ENCODE measurements at places on chromosomes 5 and 9. TPM values are rescaled to one million over a fixed set of nuclear protein-coding genes. Genes with fewer than 3 reads are reported as not detected.

DNA sequence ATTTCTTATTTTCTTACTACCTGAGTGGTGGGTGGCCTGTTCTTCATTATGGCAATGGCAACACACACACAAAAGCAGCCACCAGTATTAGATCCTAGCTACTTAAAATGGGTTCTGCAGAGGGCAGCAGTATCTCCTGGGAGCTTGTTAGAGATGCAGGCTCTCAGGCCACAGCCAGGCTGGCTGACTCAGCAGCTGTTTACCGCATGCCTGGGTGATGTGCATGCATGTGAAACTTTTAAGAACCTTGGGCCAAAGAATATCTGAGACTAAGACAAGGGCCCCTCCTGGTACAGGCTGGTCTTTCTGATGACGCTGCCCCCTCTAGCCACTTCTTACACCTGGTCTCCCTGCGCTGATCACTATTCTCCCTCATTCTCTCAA, 399.0 kb downstream of the MED10 start:
- no peak for DNase-seq
- H3K27ac ChIP-seq: no peak overlapping the region
- H3K36me3 ChIP-seq: no peaks in the 10 kb centered on the region
- H3K4me3 ChIP-seq: no peak overlapping the region

- H3K36me3 ChIP-seq: no peaks in the 10 kb centered on the region
- no peaks in the 10 kb centered on the region for H3K27me3 ChIP-seq
- no peak for DNase-seq
- H3K27ac ChIP-seq: no peak overlapping the region
These were observed 7.9 kb downstream of the PTPRD start for GRCh38 chr9:10604927-10605326.

DNA sequence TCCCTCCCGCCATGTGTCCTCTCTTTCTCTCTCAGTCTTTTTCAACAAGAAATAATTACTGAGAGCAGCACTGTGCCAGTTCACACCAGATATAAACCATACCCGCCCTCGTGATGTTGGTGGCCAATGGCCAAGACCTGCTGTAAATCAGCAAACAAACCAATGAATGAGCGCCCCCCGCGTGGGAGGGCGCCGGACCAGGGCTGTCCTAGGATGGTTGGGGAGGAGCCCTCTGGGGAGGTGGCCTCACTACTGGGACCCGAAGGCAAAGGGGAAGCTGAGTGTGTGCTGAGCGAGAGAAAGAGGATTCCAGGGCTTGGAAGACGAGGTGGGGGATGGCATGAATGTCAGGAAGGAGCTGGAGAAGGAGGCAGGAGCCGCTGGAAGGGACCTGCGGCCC, 51.2 kb upstream of the BARHL1 start:
- no peaks in the 10 kb centered on the region for H3K27me3 ChIP-seq
- no peak overlapping the region for H3K4me3 ChIP-seq
- H3K27ac ChIP-seq: peak overlapping the region; percentile 48
- peak; percentile 84 for DNase-seq

- H3K4me3 ChIP-seq: no peak overlapping the region
- no peak for DNase-seq
- H3K36me3 ChIP-seq: no peaks in the 10 kb centered on the region
- no peaks in the 10 kb centered on the region for H3K4me1 ChIP-seq
- no peaks in the 10 kb centered on the region for H3K27me3 ChIP-seq
These were observed 8.5 kb downstream of the BAAT start for GRCh38 chr9:101376111-101376848.

DNA sequence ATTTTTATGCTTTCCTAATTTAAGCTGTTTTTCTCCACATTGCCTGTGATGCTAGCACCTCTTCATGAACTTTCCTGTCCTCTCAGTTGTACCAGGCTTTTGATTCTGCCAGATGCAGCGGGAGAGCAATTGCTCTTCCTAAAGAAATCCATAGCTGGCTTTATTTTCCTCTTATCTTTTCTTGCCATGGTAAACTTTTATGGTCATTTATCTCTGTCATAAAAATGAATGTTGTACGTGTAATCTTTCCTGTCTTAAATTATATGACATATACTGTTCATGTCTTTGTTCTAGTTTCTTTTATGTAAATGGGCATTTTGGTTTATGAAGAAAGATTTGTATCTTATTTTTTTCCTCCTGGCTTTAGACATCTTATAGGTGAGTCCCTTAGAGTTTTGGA, 127.5 kb downstream of the SH3GL2 start:
- no peaks in the 10 kb centered on the region for H3K36me3 ChIP-seq
- no peaks in the 10 kb centered on the region for H3K4me1 ChIP-seq
- H3K27ac ChIP-seq: no peak overlapping the region
- H3K4me3 ChIP-seq: no peak overlapping the region
- no peaks in the 10 kb centered on the region for H3K27me3 ChIP-seq
- no peak for DNase-seq

DNA sequence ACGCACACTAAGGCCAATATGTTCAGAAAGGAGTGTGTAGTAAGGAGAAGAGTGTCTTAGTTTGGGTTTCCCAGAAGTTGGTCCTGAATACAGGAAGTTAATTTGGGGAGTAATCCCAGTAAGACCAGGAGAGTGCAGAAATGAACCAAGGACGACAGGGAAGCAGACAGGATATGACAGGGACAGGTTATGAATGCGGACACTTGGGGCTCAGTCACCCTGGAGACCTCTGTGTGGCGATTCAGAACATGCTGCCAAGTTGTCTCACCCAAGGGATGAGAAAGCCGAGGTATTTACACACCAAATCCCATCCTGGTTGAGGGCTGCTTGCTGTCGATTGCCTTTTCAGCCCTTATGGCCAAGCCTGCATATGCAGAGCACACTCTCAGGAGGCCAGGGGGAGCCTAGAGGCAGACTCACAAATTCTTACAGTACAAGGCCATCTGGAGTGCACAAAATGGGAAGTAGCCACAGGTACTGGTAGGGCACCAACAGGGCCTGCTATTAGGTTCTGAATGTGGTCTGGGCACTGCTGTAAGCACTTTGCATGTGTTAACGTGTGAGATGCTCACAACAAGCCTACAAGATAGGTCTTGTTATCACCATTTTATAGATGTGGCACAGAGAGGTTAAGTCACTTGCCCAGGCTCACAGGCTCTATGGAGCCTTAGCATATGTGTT, 233.1 kb upstream of the ANKRD55 start:
- no peaks in the 10 kb centered on the region for H3K27me3 ChIP-seq
- no peak overlapping the region for H3K4me3 ChIP-seq

- H3K27me3 ChIP-seq: no peaks in the 10 kb centered on the region
- H3K4me3 ChIP-seq: no peak overlapping the region
- no peaks in the 10 kb centered on the region for H3K4me1 ChIP-seq
These were observed 23.3 kb downstream of the CAVIN4 start for GRCh38 chr9:100601216-100601615.

GRCh38 chr9:108761655-108762347, 94.0 kb downstream of the ACTL7B start:
- no peaks in the 10 kb centered on the region for H3K27me3 ChIP-seq
- no peak overlapping the region for H3K4me3 ChIP-seq
- peak; percentile 69 for DNase-seq

- DNase-seq: no peak
- H3K27me3 ChIP-seq: no peaks in the 10 kb centered on the region
- H3K4me3 ChIP-seq: no peak overlapping the region
- H3K36me3 ChIP-seq: no peaks in the 10 kb centered on the region
- no peak overlapping the region for H3K27ac ChIP-seq
- H3K4me1 ChIP-seq: no peaks in the 10 kb centered on the region
These were observed 154.5 kb downstream of the DROSHA start for GRCh38 chr5:31377274-31377946.

- H3K27ac ChIP-seq: peak overlapping the region; percentile 23
- peak; percentile 83 for DNase-seq
- peaks cover 16% of the 10 kb centered on the region for H3K4me1 ChIP-seq
- no peaks in the 10 kb centered on the region for H3K27me3 ChIP-seq
These were observed 18.8 kb downstream of the GLE1 start for GRCh38 chr9:128523199-128523925.

- no peak for DNase-seq
- no peak overlapping the region for H3K27ac ChIP-seq
- H3K4me1 ChIP-seq: no peaks in the 10 kb centered on the region
- no peaks in the 10 kb centered on the region for H3K27me3 ChIP-seq
These were observed 55.1 kb upstream of the NR5A1 start for GRCh38 chr9:124562328-124562727.

DNA sequence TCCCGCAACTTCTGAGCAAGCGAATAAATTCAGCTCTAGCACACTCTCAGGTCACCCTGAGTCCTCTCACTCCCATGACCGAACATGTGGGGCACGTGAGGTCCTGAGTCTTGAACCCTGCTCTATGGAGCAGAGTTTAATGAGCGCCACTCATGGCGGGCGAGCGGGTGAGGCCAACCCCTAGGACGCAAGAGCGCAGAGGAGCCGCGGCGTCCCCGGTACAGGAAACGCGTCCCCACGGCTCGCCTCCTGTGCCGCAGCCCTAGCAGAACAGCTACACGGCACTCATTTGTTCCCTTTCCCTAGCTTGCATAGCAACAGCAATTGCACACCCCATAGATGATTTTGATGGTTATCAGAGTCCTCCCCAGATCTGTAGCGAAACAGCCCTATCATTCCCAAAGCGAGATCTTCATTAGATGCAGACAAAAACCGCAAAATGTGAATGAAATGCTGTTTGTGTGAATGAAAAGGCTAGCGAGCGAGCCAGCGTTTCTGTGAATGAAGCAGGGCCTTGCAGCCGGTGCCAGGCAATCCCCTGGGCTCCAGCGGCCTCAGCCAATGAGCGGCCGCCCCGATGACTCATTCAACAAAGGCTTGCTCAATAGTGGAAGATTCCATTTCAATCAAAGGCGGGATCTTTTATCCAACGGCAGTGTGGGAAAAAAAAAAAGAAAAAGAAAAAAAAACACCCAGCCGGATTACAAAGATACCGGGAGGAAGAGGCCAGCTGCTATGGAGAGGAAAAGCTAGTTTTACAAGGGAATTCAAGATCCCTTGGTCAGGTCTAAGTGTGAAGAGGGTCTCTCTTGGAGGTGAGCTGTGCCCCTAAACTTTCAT, 1.5 kb upstream of the SHC3 start:
- H3K4me3 ChIP-seq: no peak overlapping the region
- no peaks in the 10 kb centered on the region for H3K36me3 ChIP-seq

DNA sequence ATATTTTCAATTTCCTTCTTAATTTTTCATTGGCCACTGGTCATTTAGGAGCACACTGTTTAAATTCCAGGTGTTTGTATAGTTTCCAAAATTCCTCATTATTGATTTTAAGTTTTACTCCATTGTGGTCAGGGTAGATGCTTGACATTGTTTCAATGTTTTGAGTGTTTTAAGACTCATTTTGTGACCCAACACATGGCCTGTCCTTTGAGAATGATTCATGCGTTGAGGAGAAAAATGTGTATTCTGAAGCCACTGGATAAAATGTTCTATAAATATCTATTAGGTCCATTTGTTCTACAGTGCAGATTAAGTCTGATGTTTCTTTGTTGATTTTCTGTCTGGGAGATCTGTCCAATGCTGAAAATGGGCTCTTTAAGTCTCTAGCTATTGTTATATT, 24.4 kb upstream of the FNIP1 start:
- H3K27ac ChIP-seq: no peak overlapping the region
- H3K36me3 ChIP-seq: no peaks in the 10 kb centered on the region
- H3K4me1 ChIP-seq: no peaks in the 10 kb centered on the region

GRCh38 chr5:37740331-37741066, 99.3 kb downstream of the GDNF start:
- no peaks in the 10 kb centered on the region for H3K27me3 ChIP-seq
- no peak overlapping the region for H3K27ac ChIP-seq
- H3K4me1 ChIP-seq: peaks cover 10% of the 10 kb centered on the region
- H3K4me3 ChIP-seq: no peak overlapping the region
- no peak for DNase-seq
- H3K36me3 ChIP-seq: no peaks in the 10 kb centered on the region

- H3K4me3 ChIP-seq: no peak overlapping the region
- no peak overlapping the region for H3K27ac ChIP-seq
- no peaks in the 10 kb centered on the region for H3K36me3 ChIP-seq
- H3K4me1 ChIP-seq: no peaks in the 10 kb centered on the region
- no peaks in the 10 kb centered on the region for H3K27me3 ChIP-seq
These were observed 175.7 kb downstream of the MELK start for GRCh38 chr9:36748322-36748899.

IFNA13 gene
- not detected for total RNA-seq

BHMT2 gene
- 37.5 TPM for total RNA-seq

PDCD1LG2 gene
- total RNA-seq: 2.5 TPM

All from sigmoid colon (tissue), 7 donors.